ENCODE measurements at places on chromosomes 7 and 10. TPM values are rescaled to one million over a fixed set of nuclear protein-coding genes. Genes with fewer than 3 reads are reported as not detected.

The PCDH15 gene
- total RNA-seq, result not detected

DNA sequence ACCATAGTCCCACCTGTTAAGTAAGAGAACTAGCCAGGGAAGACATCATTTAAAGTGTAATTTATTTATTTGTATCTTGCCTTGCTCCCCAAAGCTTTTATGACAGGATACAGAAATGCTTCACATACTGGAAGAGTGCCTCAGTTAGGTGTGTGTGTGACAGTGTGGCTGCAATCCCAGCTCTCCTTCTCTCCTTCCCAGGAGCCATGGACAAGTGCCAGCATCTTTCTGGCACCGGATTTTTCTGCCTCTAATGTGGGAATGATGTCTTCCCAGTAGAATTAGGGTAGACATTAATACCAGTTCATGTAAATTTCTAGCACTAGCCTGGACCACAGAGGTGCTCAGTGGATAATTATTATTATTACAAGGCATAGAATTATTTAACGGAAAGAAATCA is 30.3 kb upstream of the ATXN7L1 start:
- DNase-seq, result no peak

- no peak for DNase-seq
These were observed 89.8 kb upstream of the PPP2R2D start for GRCh38 chr10:131810805-131811629.

GRCh38 chr10:130345728-130346127 is 209.5 kb downstream of the GLRX3 start:
- no peak for DNase-seq

The NOS3 gene
- total RNA-seq, result 82.8 TPM

DNA sequence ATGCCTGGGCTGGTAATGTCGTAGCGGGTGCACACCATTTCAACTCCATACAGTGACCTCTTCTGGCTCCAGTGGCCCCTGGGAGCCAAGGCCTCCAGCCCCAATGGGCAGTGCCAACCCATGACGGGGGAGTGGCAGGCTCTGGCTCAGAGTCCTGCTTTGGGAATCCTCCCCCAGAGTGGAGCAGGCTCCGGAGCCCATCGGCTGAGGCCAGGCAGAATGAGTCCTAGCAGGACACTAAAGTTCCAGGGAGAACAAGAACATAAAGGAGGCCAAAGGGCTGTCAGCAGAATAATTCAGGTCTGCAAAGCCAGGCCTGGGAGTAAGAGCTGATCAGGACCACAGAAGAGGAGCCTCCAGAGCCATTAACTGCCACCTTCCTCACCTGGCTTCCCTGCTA is 33.3 kb downstream of the LBX1 start:
- no peak for DNase-seq

DNA sequence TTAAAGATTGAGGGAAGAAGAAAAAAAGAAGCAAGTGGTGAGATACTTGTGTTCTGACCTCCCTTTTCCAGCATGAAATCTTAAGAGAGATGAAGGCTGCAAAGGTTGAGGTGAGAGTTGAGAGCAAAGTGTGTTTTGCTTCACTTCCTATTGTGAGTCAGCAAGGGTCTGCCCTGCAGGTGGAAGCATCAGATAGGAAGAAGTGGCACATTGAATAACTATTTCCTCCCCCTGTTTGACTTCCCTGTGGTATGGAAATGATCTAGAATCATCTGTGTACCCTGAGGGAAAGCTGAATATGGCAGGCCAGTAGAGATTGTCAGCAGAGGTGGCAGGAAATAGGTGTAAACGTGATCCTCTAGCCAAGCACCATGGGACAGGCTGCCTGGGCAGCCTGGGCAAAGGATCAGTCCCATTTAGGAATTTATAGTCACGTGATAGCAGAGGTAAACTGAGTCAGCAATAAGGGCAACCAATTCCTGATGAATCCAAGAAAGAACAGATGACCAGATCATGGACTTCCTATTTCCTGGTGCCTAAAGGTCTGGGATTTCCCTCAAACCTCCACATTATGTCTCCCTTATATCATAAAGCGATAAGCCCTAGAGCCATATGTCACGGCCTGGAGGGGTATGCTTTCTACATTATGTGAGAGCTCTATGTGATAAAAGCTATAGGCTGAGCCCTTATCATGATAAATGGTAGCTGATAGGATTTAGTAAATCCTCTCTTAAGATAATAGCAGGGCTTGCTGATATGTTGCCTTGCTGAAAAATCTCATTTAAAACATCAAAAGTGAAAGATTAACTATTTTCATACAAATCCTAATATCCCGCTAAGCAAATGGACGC is 287.0 kb downstream of the MDFIC start:
- DNase-seq, result no peak

The EBLN1 gene
- not detected for total RNA-seq

The FAM25A gene
- total RNA-seq, result not detected

- no peak for DNase-seq
These were observed 13.1 kb upstream of the MNX1 start for GRCh38 chr7:157023589-157023905.
